Endothelial cell of coronary artery (primary cell): ENCODE measurements at places on chromosomes 2 and 18. TPM values are rescaled to one million over a fixed set of nuclear protein-coding genes. Genes with fewer than 3 reads are reported as not detected.

UGT1A4 gene
- total RNA-seq = not detected in 2 replicates

TMEM169 gene
- total RNA-seq = under 0.01 TPM in 1 of 2 replicates, not detected in the other

CAPN14 gene
- total RNA-seq = under 0.01 and 0.09 TPM in 2 replicates

WDR43 gene
- 75.0 and 80.2 TPM in 2 replicates for total RNA-seq

WNT6 gene
- total RNA-seq = not detected in 2 replicates

CYRIA gene
- total RNA-seq = 18.9 and 27.4 TPM in 2 replicates

RALB gene
- total RNA-seq = 145 and 217 TPM in 2 replicates

GPR45 gene
- not detected in 2 replicates for total RNA-seq

CSRNP3 gene
- total RNA-seq = 0.19 TPM in 1 of 2 replicates, not detected in the other

PFN4 gene
- 0.18 and 0.28 TPM in 2 replicates for total RNA-seq

AFF3 gene
- total RNA-seq = 0.27 TPM in 1 of 2 replicates, not detected in the other

CDH19 gene
- total RNA-seq = 0.09 TPM in 1 of 2 replicates, not detected in the other

LRRC30 gene
- not detected in 2 replicates for total RNA-seq

DNER gene
- 0.09 and 3.6 TPM in 2 replicates for total RNA-seq

FAM124B gene
- 79.2 and 130 TPM in 2 replicates for total RNA-seq

DSC3 gene
- 0.36 and 0.38 TPM in 2 replicates for total RNA-seq

GREB1 gene
- total RNA-seq = 0.09 TPM in 2 replicates

GBX2 gene
- 3.3 and 4.5 TPM in 2 replicates for total RNA-seq

APCDD1 gene
- total RNA-seq = under 0.01 TPM in 1 of 2 replicates, not detected in the other

MAL gene
- not detected in 2 replicates for total RNA-seq

ITGB6 gene
- total RNA-seq = 0.09 TPM in 1 of 2 replicates, not detected in the other

SPP2 gene
- not detected in 2 replicates for total RNA-seq

TMEM247 gene
- total RNA-seq = not detected in 2 replicates

HNMT gene
- total RNA-seq = 1.7 and 7.0 TPM in 2 replicates

CXCR1 gene
- total RNA-seq = not detected in 2 replicates

CD302 gene
- 3.3 and 6.2 TPM in 2 replicates for total RNA-seq

OTOS gene
- not detected in 2 replicates for total RNA-seq

PAX8 gene
- total RNA-seq = 0.28 TPM in 1 of 2 replicates, not detected in the other

ANKRD30BL gene
- total RNA-seq = not detected in 2 replicates

METTL21A gene
- total RNA-seq = 7.0 and 14.5 TPM in 2 replicates
